ENCODE measurements at places on chromosomes 4 and X.
A peak's percentile ranks its signal among the peaks of the same experiment; 100 is the strongest.

DNA sequence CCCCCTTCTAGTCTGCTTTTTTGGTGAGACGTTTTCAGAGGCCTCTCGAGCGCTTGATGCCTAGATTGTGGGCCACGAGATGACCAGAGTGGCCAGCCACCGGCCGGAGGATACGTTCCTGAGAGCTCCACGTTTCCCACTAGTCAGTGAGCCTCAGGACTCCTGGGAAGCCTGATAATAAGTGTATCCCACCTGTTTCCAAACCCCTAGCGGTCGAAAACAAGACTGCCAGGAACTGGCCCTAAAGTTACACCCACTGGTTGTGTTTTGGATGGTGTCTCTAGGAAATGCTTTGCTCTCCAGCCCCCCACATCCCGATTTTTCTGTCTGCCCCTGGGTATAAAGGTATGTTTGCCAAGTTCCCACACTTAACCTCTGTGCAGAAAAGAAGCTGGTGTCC lies 4.6 kb upstream of the RS1 start:
- DNase-seq: peak; percentile 8

DNA sequence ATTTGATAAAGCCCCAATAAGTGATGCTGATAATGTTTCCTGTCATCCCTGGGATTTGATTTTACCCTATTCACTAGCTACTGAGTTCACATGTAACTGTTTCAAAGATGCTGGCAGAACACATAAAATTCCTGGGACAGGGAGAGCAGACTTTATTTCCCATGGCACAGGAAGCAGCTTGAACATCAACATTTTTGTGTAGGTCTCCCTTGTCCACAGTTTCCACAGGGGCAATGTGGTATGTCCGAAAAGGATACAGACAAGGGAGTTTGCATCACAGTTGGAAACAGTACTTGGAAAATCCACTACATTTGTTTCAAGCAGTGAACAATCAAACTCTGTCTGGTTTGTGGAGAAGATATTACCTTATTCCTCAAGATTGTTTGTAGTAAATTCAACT lies 129.2 kb upstream of the KLHL4 start:
- DNase-seq: no peak

DNA sequence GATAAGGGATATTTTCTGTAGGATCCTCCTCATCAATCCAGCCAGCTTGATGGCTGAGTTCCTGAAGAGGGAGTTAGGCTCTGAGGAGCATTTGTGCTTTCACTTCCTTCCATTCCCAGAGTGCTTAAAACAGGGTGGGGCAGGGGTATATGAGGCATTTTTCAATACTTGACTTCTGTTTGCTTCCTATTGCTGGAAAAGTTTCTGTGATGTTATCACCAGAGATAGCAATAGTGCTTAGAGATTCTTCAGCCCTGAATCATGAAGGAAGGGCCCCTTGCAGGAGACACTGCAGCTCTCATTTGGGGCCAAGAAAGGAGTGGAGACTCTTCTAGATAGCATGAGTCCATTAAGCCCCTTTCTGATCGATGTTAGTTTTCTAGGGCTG lies 166.7 kb upstream of the RPS6KA3 start:
- DNase-seq: no peak

DNA sequence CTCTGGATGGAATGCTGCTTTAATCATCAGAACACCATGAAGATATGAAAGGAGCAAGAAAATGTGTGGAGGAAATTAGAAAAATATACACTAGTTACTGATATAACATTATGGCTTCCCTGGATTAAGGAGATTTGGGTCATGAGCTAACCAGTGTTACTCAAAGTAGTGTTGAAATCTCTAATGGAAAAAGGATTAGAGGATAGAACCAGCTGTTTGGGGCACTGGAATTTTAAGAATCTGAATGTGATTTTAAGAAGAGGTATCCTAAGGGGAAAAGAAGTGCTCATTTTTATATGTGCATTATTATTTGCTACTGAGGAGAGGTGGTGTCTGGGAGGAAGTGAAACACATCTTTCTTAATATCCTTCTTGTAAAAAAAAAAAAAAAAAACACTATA lies 164.1 kb upstream of the PPARGC1A start:
- DNase-seq: no peak

- no peak for DNase-seq
These were observed 213.8 kb upstream of the PACRGL start for GRCh38 chr4:20486433-20486832.

- no peak for DNase-seq
These were observed 12.0 kb downstream of the NEIL3 start for GRCh38 chr4:177321647-177322046.

- DNase-seq: no peak
These were observed 1.4 kb downstream of the APLN start for GRCh38 chrX:129653181-129653970.

DNA sequence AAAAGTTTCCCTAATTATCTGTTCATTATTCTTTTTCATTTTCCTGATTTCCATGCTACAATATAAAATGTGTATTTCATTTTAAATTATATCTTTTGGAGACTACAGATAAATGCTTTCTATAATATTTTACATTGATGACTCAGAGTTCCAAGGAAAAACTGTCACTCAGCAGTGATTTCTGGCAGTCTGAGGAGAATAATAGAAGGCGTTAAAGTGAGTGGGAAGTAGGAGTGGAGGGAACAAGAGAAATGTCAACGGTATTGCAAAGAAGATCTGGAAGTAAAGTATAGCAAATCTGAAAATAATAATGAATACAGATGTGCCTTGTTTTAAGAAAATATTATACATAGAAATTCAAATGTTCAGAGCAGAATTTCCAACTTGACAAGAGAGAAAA lies 293.6 kb upstream of the PITX2 start:
- no peak for DNase-seq

DNA sequence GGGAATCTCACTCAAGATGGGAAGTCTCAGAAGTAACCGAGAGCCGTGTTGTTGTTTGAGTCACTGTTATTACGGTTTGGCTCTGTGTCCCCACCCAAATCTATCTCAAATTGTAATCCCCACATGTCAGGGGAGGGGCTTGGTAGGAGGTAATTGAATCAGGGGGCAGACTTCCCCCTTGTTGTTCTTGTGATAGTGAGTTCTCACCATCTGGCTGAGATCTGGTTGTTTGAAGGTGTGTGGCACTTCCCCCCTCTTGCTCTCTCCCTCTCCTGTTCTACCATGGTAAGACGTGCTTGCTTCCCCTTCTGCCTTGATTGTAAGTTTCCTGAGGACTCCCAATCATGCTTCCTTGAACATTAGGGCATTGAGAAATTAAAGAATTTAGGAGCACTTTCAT lies 37.0 kb downstream of the HAND2 start:
- DNase-seq: no peak

GRCh38 chr4:82780752-82781231 lies 17.8 kb downstream of the SCD5 start:
- no peak for DNase-seq

GRCh38 chr4:152807294-152807829 lies 27.6 kb downstream of the ARFIP1 start:
- no peak for DNase-seq

- DNase-seq: no peak
These were observed 12.5 kb upstream of the FAM13A start for GRCh38 chr4:89069481-89069880.

GRCh38 chr4:68569466-68570121 lies 6.5 kb downstream of the UGT2B17 start:
- DNase-seq: no peak

DNA sequence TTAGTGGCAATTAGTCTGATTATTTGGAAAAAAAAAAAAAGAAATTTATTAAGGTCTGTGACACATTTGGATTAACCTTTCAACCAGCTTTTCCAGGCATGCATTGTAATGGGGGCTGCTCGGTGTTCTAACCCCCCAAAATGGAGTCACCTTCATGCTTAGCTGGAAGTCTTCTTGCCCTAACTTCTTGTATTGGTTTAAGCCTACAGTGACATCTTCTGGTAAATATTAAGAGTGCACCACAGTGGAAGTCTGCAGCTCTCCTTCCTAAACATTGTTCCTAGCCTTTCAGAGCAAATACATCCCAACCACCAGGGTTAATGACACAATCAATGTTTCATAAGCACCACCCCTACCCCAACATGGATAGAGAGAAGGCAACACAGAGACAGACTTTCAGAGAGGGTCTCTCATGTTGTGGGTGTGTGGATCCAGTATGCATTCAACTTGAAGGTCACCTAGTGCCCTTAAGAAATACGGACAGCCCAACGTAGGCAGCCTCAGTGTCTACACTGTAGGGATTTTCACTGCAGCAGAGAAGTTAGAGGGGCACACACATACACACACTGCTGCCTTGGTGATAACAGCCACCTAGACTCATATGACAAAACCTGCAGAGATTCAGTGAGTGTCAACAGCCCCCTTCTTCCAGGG lies 142.9 kb upstream of the MBNL3 start:
- DNase-seq: no peak

- DNase-seq: no peak
These were observed at the start of gene PRKX for GRCh38 chrX:3713225-3713936. TSS of gene PRKX (minus strand) at chrX:3713649. CDS start at chrX:3713253, 396 bp downstream.

DNA sequence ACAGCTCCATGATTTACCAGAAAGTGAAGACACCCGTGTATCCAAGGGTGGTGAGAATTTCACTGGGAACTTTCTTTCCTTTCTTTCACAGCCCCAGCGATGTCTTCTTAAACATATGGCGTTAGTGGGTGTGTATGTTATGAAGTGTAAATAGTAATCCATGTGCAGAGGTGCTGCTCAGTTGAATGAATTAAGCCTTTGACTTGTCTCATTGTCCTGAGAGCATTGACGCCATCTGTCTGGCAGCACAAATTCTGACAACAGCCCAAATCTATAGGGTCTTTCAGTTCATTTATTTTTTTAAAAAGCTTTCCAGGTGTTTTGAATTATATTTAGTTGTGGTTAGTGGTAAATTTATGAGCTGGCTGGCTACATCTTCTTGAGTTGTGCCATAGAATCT lies 69.4 kb downstream of the CLCN5 start:
- DNase-seq: no peak

- DNase-seq: no peak
These were observed 159.6 kb downstream of the STIM2 start for GRCh38 chr4:27020203-27020602.

DNA sequence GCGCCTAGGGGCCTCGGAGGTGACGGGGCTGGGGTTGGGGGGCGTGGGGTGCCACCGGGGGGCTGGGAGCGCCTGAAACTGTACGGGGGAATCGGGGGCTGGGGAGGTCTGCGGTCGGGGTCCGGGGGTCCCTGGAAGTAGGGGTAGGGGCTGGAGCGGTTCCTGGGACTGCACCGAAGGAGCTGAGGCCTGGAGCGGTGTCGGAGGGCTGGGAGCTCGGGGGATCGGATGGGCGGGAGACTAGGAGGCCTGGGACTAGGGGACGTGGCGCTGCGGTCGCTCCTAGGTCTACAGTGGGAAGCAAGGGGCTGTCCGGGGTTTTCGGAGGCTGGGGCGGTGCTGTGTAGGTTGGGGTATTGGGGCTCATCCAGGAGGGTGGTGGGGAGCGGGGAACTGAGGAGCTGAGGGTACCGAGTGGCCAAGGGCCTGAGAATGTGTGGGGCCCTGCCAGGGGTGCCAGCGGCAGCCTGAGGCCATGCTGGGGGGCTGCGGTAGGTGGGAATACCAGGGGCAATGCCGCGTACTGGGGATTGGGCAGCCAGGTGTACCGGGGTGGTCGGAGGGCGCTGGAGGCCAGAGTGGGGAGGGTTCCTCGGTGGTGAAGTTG lies 562 bp downstream of the AKAP17A start:
- no peak for DNase-seq

- DNase-seq: peak; percentile 78
These were observed 973 bp downstream of the ADAMTS3 start for GRCh38 chr4:72567821-72568675.

- DNase-seq: no peak
These were observed 15.0 kb downstream of the C4orf33 start for GRCh38 chr4:129110931-129111330.

GRCh38 chr4:156954587-156954986 lies 17.0 kb downstream of the PDGFC start:
- no peak for DNase-seq

GRCh38 chr4:172305698-172306097 lies 492.5 kb downstream of the GALNTL6 start:
- no peak for DNase-seq

DNA sequence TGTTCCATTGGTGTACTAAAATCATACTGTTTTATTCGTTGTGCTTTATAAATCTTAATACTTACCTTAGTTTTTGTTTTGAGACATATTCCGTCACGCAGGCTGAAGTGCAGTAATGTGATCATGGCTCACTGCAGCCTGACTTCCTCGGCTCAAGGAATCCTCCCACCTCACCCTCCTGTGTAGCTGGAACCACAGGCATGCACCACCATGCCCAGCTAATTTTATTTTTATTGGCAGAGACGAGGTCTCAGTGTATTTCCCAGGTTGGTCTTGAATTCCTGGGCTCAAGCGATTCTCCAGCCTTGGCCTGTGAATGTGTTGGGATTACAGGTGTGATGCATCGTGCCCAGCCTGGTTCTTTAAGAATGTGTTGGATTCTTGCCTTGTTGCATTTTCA lies 24.4 kb upstream of the DCK start:
- no peak for DNase-seq

DNA sequence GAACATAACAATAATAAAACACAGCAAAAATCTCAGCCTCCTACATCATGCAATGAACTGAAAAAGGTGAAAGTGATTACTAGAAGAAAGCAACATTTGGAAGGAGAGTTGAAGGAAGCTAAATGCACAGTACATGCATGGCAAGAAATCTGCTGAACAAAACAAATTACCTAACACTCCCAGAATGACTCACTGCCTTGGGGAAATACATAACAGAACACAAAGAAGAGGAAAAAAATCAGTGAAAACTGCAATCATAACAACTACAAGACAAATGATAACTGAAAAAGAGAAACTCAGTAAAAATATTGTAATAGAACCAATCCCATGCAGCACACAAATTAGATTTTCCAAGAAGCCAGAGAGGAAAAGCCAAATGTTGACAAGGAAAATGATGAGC lies 1513.2 kb downstream of the ARAP2 start:
- DNase-seq: no peak

DNA sequence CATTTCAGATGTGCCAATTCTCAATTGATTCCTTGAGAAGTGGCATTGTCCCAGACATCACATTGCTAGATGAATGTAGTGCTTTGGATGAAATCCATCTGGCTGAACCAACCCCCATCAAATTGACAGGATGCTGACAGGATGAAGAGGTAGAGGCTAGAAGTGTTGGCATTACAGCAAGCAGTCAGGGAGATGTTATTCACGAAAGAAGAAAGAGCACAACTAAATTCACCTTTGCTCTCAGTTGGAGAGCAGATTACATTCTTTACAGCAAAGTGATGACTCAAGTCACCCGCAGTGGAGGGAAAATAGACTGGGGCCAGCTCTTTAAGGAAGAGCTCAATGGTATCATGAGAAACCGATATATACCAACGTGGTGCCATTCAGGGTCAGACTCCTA lies 259.6 kb downstream of the C4orf33 start:
- no peak for DNase-seq

Measured in neuronal stem cell (in vitro differentiated cells).